Activated T-cell treated with anti-CD3 and anti-CD28 coated beads for 4 hours (primary cell): ENCODE measurements at places on chromosomes 11 and 22.

GRCh38 chr11:67303835-67304411 lies 593 bp downstream of the SSH3 start:
- no peak for DNase-seq

DNA sequence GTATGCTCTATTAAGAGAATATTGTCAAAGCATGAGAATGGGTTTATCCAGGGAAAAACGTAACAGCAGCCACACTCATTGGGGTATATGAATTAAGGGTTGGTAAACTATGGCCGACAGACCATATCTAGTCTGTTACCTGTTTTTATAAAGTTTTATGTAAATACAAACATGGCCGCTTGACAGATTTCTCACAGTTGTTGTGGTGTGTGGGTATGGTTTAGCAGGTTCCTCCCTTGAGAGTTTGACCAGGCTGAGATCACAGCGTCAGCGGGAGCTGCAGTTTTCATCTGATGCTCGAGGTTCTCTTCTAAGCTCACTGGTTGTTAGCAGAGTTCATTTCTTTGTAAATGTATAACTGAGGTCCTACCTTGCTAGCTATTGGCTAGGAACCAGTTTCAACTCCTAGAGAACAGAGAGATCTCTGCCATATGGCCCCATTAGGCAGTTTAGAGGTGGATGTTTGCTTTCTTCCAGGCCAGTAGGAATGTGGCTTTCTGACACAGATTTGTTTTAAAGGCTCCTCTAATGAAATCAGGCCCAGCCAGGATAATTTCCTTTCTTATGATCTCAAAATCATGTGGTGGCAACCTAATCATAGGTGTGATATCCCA lies 45.5 kb upstream of the GRIK4 start:
- DNase-seq = no peak

DNA sequence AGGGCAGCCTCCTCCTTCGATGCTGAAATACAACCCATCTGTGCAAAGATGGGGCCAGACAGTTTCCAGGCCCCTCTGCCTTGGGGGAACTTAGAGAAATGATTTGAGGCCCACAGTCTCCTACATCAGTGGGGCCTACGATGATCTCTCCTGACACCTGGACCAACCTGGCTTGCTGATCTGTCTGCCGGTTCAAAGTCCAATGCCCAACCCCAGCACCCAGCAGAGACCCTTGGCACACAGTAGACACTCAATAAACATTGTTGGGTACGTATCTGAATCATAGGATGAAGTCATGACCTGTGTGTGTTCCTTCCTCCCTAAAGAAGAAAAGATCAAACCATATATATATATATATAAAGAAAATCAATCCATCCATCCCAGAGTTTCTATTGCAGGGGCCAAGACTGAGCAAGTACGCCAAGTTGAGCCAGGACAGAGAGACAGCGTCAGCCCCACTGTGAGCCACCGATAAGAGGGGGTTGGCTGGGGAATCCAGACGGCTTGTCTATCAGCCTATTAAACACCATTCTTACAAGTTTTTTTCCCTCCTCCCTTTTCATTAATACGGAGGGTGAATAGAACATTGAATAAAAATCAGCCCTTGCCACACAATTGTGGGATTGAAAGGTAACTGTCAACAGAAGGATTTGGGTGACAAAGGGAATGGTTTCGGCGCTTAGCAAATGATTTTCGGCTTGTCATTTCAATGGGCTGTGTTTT lies 244.1 kb downstream of the MN1 start:
- DNase-seq = no peak

- no peak for DNase-seq
Observed at GRCh38 chr11:1503708-1504104, 17.1 kb upstream of the MOB2 start.

DNA sequence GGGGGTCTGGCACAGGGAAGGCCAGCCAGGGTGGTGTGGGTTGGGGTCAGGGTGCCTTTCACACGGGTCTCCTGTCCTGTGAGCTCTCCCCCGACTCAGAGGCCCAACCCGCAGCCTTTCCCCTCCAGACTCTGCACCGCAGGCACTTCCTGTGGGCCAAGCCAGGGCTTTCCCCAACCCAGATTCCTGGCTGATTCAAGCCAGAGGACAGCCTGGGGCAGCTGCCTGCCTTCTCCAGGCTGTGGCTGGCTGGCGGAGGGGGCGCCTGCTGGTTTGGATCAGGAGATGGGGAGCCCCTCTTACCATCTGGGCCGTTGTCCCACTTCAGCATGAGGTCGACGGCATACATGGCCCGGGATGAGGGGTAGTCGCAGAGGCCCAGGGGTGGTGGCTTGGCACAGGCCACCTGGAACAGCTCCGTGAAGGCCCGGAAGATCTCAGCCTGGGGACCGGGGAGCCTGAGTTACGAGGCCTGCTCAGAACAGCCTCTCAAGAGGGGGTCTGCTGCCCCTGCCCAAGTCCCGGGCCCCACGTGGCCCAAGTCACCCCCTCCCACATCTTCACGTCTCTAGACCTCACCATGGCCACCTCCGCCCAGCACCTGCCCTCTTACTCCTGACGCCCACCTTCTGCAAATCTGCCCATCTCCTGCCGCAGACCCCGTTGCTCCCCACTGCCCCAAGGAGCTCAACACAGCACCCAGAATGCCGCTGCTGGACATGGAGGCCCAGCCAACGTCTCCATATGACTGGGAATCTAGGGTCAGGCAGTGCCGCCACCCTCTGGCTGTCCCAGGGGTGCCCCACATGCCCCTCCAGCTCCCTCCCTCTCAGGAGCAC lies 17.3 kb downstream of the TSPO start:
- no peak for DNase-seq

- DNase-seq = peak; percentile 50
Observed at GRCh38 chr11:72812967-72813739, 1.1 kb upstream of the ATG16L2 start.

- no peak for DNase-seq
Observed at GRCh38 chr22:17265649-17266248, 46.5 kb upstream of the ADA2 start.

DNA sequence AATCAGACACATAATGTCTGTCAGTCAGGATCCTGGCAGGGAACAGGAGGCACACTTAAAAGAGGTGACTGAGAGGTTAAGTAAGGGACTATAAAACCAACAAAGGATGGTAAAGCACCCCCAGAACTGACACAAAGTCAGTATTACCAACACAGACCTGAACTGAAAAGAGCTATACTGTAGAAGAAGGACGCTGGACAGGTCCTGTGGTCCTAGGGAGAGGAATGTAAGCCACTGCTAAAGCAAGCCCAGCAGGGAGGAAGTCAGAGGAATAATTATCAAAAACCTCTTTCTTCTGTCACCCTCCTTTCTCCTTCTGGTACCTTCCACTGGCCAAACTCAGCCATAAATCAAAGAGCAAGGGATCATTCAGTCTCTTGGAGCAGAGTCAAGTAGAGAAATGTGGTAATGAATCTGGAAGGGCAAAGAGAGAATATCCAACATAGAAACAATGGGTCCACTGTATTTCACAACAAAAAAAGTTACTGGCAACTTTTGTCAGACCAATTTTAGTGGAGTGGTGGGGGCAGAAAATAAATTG lies 33.4 kb upstream of the ANGPTL5 start:
- no peak for DNase-seq

DNA sequence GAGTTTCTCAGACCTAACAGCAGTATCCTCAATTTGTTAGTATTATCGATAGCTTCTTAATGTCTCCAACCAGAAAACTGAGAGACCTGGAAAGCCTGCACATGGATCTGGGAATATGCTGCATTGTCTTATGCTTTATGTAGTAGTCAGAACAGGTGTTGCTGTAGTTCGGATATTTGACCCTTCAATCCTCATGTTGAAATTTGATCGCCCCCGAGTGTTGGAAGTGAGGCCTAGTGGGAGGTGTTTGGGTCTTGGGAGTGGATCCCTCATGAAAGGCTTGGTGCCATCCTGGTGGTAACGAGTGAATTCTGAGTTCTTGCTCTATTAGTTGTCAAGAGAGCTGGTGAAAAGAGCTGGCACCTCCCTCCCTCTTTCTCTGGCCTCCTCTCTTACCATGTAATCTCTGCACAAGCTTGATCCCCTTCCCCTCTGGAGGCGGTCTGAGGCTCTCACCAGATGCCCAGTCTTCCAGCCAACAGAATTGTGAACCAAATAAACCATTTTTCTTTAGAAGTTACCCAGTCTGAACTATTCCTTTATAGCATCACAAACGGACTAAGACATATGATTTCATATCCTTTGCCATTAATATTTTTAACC lies 227.1 kb downstream of the DDX10 start:
- no peak for DNase-seq

DNA sequence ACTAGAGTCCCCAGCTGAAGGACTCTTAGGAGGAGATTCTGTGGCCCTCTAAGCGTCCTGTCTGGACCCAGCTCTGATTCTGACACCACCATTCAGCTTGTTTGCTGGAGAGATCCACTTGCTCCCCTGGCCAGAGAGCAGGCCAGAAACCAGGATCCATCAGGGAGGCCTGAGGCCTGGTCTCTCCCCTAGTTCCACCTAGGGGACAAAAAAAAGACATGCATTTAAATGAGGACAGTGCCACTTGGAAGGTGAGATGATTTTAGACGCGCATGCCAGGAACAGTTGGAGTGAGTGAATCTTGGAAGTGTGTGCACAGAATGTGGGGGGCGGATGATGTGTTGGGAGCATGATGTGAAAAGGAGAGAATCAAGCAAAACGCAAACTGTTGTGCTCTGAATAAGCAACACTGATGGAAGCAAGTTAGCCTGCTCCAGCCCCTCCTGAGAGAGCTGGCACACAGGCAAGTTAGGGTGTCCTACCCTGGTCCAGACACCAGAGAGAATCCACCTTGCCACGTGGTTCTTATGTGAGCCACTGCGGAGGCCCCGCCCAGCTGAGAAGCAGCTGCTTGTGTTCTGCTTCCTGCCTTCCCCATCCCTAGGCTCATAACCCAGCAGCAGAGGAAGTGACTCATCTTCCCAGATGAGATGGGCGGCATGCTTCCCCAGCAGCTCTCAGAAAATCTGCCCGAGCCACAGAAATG lies 8.0 kb upstream of the SLCO2B1 start:
- peak; percentile 60 for DNase-seq

DNA sequence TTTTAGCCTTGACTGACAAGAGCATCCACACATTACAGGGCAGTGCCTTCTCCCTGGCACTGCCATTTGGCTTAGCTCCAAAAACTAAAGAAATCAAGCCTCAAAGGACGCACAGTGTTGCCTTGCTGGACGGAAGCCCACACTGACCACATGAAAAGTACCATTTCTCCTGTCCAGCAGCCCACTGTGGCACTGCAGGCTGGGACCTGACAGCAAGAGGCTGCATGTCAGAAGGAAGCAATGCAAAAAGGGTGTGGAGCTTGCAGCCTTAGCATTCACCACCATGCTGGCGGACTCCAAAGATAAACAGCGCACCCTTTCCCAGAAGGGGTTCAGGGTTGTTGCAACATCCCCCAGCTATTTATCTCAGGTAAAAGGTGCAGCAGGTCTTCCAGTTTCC lies 109.3 kb upstream of the BMAL1 start:
- no peak for DNase-seq

- no peak for DNase-seq
Observed at GRCh38 chr11:36718451-36718850, 120.4 kb upstream of the RAG2 start.

DNA sequence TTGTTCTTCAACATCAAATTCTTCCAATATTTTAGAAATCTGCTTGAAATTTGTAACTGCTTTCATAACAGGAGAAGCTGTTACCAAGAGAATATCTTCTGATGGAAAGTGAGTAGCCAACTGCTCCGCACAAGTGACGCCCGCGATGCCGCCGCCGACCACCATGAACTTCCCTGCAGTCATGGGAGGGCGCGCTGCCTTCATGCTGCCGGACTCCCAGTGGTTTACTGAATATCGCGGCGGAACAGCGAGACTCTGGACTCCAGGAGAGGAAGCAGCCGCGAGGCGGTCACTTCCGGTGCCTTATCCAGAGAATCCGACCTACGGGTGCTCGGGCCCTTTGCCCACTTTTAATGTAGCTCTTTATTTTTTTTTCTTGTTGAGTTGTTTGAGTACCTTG lies 190.6 kb downstream of the GUCY1A2 start:
- DNase-seq = no peak

DNA sequence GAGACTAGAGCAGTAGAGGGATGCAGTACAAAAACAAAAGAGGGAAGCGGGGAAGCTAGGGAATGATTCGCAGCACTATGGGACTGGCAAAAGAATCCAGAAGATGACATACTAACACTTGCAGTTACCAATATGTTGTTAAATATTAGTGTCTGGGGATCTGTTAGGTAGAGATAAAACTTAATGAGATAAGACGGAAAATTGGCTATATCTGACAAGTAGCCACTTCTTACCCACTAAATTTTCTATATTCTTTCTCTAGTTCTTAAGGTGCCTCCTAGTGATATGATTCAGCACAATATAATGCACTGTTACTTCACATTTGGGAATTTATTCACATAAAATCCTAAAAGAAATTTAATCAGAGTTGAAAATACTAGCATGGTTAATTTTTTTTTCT lies 30.8 kb downstream of the CCDC90B start:
- DNase-seq = no peak

GRCh38 chr11:72280037-72280436 lies 36.1 kb upstream of the PHOX2A start:
- DNase-seq = no peak

- no peak for DNase-seq
Observed at GRCh38 chr22:38935023-38935422, 22.4 kb upstream of the APOBEC3A start.

- DNase-seq = peak; percentile 97
Observed at GRCh38 chr11:130069659-130070108, at the start of gene APLP2. TSS of gene APLP2 (plus strand) at chr11:130069894. CDS start at chr11:130069978, 84 bp downstream.

GRCh38 chr11:15901790-15902189 lies 454.6 kb downstream of the SOX6 start:
- DNase-seq = no peak

DNA sequence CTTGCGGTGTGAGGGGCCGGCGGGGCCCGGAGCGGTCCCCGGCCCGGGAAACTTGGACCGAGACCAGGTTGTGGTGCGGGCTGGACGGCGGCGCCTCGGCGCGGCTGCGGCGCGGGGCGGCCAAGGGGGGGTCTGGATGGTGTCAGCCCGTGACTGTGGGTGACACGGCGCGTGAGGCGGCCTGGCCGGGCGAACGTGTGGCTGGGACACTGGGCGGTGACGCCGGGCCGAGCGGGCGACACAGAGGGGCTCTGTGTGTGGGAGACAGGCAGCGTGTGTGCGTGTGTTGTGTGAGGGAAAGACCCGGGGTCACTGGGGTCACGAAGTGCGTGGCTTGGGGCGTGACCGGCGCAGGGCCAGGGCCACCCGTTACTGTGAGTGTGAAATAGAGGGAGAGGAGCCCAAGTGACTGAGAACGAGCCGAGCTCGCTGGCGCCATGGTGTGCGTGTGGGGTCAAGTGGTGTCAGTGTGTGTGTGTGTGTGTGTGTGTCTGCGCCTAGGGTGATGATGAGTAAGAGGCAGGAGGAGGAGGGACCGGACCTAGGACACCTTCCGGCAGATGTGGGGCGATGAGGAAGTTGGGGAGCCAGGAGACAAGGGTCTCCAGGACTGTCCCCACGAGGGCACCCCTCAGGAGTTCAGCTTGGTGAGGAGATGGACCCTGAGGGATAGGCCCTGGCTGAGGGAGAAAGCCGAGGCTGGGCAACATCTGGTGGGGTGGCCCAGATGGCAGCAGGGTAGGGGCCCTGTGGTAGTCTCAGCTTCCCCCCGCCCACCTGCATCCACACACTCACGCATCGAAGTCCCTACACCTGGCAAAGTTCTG lies 817 bp downstream of the RELT start:
- DNase-seq = peak; percentile 47
